ENCODE measurements at places on chromosomes 16 and 17.

- DNase-seq, result no peak
Observed at GRCh38 chr16:77116856-77117255, 74.1 kb upstream of the MON1B start.

- no peak for DNase-seq
Observed at GRCh38 chr16:83967091-83967490, 953 bp upstream of the NECAB2 start.

- DNase-seq, result no peak
Observed at GRCh38 chr17:74433421-74434121, 1.7 kb downstream of the GPRC5C start.

DNA sequence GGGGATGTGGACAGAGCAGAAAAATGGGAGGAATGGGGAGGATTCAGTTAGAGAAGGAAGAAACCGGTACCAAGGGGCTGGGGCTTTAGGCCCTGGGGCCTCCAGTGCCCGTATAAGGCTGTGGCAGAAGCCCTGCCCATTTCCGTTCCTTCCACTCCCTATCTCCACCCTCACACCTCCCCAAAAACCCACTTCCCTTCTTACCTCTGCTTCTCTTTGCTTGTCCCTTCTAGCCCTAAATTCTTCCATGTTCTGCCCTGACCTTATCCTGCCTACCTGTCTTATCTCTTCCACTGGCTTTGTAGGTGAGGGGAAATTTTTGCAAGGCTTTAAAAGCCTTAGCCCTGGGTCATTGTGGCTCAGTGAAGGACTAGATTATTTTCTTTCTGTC, 4.1 kb downstream of the RNF167 start:
- DNase-seq, result peak; percentile 77

DNA sequence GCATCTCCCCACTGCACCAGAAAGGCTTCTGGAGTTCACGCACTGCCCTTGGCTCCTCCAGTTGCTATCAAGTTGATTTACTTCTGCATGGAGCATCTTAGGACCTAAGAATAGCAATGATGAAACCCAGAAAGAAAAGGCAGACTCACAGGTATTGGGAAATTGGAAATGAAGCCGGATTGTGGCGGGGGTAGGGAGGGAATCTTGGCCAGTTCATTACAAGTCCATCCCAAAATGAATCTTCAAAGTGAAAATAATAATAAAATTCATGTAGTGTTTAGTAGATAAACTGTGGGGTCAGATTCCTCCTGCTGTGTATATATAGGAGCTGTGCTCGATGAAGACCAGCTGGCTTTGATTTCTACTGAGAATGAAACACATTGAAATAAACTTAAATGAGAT, 33.7 kb downstream of the TEKT3 start:
- DNase-seq, result no peak

DNA sequence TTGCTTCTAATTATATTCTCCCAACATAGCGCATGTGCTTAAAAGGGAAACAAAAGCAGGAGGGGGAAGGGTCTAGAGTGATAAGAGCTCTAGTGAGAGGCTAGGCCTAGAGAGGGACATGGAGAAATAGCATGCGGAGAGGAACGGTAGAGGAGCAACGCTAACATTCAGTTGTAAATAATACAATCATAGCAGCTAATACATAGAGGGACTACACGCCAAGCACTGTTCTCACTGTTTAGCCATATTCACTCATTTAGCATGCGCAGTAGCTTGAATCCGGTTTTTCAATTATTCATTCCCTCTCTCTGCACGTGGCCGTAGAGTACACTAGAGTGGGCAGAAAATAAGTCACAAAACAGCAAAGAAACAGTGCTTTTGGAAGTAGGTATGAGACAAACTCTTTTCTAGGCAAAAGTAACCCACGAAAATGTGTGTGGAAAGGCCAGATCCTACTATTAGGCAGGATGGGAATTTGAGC, 1.7 kb upstream of the ALOX12 start:
- no peak for DNase-seq

GRCh38 chr17:48637323-48638260, 11.4 kb upstream of the HOXB9 start:
- DNase-seq, result no peak

GRCh38 chr16:2963723-2964474, at the start of gene KREMEN2:
TSS of gene KREMEN2 (plus strand) at chr16:2964275. CDS start at chr16:2964521, 246 bp downstream.
- DNase-seq, result peak; percentile 34

GRCh38 chr17:64653325-64653984, 8.7 kb downstream of the SMURF2 start:
- DNase-seq, result no peak

All from CD4-positive, alpha-beta T cell treated with Interleukin-17A for 1 hour (primary cell).